Activated naive CD4-positive, alpha-beta T cell treated with anti-CD3 and anti-CD28 coated beads for 36 hours (primary cell): ENCODE measurements at places on chromosomes 7 and 10. TPM values are rescaled to one million over a fixed set of nuclear protein-coding genes. Genes with fewer than 3 reads are reported as not detected.
A peak's percentile ranks its signal among the peaks of the same experiment; 100 is the strongest.

DNA sequence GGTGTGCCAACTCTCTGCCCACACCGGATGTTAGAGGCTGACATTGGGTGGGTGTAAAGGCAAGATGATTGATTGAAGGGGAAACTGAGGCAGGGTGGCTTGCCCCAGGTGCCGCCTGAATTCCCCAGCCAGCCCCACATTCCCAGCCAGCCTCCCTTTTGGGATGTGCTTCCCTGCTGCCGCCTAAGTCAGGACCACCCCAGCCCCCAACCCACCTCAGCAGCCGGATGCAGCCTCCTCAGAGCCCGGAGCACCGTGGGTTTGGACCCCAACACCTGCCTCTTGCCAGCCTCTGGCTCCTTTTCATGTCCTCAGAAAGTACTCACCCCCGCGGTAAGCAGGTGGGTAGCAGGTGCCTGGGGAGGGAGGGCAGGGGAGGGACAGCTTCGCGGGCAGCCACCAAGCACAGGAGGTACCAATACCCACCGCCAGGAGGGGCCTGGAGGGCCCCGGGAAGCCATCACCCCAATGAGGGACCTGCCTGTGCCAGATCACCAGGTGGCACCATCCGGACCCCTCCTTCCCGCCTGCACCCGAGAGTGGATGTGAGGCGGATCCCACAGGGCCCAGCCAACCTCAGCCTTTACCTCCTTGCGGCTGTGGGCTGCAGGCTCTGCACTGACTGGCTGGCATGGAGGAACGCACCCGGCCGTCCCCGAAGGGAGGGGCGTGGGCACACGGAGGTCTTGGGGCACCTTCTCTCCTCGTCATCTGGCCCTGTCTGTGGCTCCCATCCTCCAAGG lies 60.5 kb downstream of the PWWP2B start:
- no peak for DNase-seq

DNA sequence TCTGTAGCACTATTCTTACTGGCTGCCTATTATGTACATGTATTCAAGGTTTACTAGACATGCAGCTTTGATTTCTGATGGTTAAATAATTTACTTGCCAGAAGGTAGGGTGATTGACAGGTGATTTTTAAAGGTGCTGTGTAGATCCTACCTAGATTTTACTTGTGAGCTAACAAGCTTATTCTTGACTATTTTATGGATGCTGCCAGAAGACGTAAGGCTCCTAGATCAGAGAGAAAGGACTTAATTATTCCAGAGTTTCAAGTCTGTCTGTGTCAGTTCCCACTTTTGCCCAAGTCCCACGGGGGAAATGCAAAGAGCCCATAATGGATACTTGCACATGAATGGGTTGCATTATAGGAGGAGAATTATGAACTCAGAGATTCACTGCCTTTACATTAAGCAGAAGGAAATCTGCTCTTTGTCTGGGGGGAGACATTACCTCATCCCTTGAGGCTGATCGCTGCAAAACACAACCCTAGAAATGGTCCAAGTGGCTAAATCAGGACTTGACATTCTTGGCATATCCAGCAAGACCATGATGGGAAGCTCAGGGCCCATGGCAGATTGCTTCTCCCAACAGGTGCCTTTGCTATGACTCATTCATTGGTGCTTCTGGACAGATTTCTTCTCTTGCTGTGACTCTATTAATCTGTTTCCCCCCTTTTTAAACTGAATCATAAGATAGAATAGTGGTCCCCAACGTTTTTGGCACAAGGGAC lies 32.1 kb downstream of the GPR158 start:
- DNase-seq = no peak

The SCD gene
- total RNA-seq = 169 TPM

GRCh38 chr10:58733436-58733835 lies 220.8 kb downstream of the BICC1 start:
- no peak for DNase-seq

- DNase-seq = peak; percentile 80
These were observed 11.2 kb upstream of the ARPC1A start for GRCh38 chr7:99314504-99314903.

- DNase-seq = no peak
These were observed 140.6 kb upstream of the TMEM168 start for GRCh38 chr7:112930787-112931186.

DNA sequence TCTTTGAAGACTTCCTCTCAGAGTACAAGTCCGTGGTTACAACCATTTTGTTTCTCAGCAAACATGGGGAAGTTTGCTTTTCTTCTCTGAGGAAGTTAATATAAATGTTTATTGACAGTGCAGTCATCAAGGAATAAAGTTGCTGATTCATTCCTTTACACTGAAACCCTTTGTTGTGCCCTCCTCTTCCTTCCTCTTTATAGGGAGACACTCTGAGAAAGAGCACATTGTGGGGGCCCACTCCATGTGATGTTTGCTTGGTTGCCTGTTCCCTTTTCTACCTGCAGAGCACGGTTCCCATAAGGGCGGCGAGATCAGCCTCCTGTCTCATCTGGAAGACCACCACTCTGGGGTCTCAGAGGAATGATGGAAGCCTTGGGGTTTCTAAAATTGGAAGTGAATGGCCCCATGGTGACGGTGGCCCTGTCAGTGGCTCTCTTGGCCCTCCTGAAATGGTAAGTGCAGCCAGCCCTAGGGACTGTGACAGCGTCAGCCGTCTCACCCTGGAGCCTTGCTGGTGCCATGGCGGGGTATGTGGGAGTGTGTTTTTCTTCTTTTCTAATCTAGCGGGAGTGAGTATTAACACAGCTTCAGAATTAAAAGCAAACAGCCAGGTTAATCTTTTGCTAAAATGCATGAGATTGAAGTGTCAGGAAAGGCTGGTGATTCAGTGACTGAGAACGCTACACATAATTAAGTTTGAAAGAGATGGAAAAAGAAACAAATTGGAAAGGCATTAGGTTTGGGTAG lies at the start of gene TBXAS1:
Gene TBXAS1 (plus strand): TSS at position 240 of the 750 bp plus-strand sequence. CDS start 127 bp downstream, at position 367.
- peak; percentile 14 for DNase-seq

DNA sequence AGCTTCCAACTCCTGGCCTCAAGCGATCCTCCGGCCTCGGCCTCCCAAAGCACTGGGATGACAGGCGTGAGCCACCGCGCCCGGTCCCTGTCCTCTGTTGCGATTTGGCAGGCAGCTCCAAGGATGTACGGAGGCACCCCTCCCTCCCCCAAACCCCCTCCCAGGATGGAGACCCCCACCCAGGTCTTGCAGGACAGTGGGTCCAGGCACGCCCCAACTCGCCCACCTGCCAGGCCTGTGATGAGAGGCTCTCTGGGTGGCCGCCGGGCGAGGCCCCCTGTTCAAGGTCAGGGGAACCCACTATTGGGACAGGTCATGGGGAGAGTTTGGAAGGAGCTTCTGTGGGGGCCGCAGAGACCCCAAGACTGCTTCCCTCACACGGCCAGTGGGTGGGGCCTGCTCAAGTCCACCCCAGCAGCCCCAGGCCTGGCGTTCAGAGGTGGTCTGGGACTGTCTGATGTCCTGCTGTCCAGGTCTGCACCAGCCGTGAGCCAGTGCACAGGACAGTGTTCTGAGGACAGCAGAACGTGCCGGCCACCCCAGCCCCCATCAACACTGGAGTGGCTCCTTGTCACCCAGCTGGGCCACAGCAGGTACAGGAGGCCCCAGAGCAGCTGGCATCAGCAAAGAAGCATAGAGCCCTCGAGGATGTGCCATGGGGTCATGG lies 2.5 kb downstream of the ADAP1 start:
- DNase-seq = no peak

- no peak for DNase-seq
These were observed 1.6 kb downstream of the CHST15 start for GRCh38 chr10:124091646-124092249.

DNA sequence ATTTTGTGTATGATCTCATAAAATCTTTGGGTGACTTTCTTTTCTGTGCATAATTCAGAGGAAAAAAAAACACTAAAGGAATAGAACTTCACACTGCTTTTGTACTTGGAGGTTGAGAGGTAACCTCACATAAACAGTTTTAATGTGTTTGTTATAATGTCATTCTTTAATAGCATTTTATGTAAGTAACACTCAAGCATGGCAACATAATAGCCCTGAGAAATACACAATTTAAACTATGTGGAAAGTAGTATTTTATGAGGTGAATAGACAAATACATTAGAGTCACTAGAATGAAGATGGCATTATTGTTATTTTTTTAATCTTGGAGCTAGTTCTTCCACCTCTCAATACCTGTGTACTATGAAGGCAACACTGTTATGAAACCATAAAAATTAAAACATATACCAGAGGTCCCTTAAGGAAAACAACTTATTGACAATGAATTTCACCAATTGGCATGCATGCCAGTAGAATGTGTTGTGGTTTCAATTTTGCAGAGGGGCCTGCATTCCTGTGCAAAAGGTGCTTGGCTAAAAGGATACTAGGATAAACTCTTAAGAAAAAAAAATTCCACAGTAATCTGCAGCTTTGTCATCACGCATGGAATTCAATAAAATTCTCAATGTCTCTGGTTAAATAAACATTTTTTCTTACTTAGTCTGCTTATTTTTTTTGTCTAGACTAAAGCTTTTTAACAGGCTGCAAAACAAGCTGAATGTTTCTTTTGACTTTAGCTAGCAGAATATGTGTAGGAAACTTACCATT lies 102.5 kb downstream of the CD36 start:
- DNase-seq = no peak

GRCh38 chr10:133359554-133359971 lies 1.7 kb upstream of the FUOM start:
- DNase-seq = peak; percentile 24

DNA sequence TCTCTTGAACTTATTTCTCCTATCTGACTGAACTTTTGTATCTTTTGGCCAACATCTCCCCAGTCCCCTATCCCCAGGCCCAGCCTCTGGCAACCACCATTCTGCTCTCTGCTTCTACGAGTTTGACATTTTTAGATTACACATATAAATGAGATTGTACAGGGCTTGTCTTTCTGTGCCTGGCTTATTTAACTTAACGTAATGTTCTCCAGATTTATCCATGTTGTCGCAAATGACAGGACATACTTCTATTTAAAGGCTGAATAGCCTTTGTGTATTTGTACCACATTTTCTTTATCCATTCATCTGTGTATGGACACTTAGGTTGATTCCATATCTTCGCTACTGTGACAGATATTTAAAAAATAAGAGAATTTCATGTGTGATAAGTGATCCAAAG lies 98.6 kb downstream of the LSMEM1 start:
- DNase-seq = no peak

GRCh38 chr7:4110438-4110837 lies 571.7 kb upstream of the FOXK1 start:
- no peak for DNase-seq

The HERPUD2 gene
- 20.3 TPM for total RNA-seq
